ENCODE measurements at places on chromosomes 2 and 18. TPM values are rescaled to one million over a fixed set of nuclear protein-coding genes. Genes with fewer than 3 reads are reported as not detected.

CFC1 gene
- total RNA-seq, result not detected

COLEC11 gene
- total RNA-seq, result not detected

TCF23 gene
- 0.20 TPM for total RNA-seq

NYAP2 gene
- 0.30 TPM for total RNA-seq

B4GALT6 gene
- total RNA-seq, result 4.4 TPM

CDH7 gene
- 0.79 TPM for total RNA-seq

EFEMP1 gene
- 68.7 TPM for total RNA-seq

SERPINB11 gene
- total RNA-seq, result not detected

SPDYA gene
- 3.3 TPM for total RNA-seq

TTC21B gene
- total RNA-seq, result 55.2 TPM

VIT gene
- total RNA-seq, result 7.4 TPM

CRYGA gene
- not detected for total RNA-seq

FECH gene
- total RNA-seq, result 54.4 TPM

LOXHD1 gene
- 2.8 TPM for total RNA-seq

NEUROD1 gene
- not detected for total RNA-seq

IHH gene
- total RNA-seq, result 0.10 TPM

PLCL1 gene
- total RNA-seq, result 10.9 TPM

INHBB gene
- 7.1 TPM for total RNA-seq

ST8SIA3 gene
- not detected for total RNA-seq

POTEF gene
- not detected for total RNA-seq

AGAP1 gene
- 25.6 TPM for total RNA-seq

DLX1 gene
- total RNA-seq, result 1.4 TPM

IL36A gene
- total RNA-seq, result not detected

RAPGEF4 gene
- total RNA-seq, result 10.3 TPM

ARHGEF33 gene
- 1.7 TPM for total RNA-seq

SLC30A3 gene
- total RNA-seq, result 0.10 TPM

ITGB6 gene
- total RNA-seq, result 11.6 TPM

FAM228A gene
- 0.69 TPM for total RNA-seq

RPRM gene
- total RNA-seq, result 3.2 TPM

HOXD8 gene
- total RNA-seq, result 17.0 TPM

C2orf72 gene
- total RNA-seq, result 0.39 TPM

RGPD3 gene
- total RNA-seq, result 0.30 TPM

ASAP2 gene
- total RNA-seq, result 19.0 TPM

MATN3 gene
- total RNA-seq, result 0.30 TPM

TLX2 gene
- total RNA-seq, result not detected

SLC38A11 gene
- total RNA-seq, result 0.69 TPM

ZNG1B gene
- total RNA-seq, result 33.0 TPM

SLC4A5 gene
- total RNA-seq, result 2.1 TPM

EPB41L3 gene
- total RNA-seq, result 40.1 TPM

EDAR gene
- 2.5 TPM for total RNA-seq

MC4R gene
- total RNA-seq, result not detected

PPP1R1C gene
- total RNA-seq, result 0.59 TPM

EIF2AK3 gene
- total RNA-seq, result 30.7 TPM

MGAT4A gene
- 8.5 TPM for total RNA-seq

MTLN gene
- 32.0 TPM for total RNA-seq

YWHAQ gene
- 172 TPM for total RNA-seq

CHRNG gene
- 1.6 TPM for total RNA-seq
